ENCODE measurements at places on chromosomes 16 and 17.

DNA sequence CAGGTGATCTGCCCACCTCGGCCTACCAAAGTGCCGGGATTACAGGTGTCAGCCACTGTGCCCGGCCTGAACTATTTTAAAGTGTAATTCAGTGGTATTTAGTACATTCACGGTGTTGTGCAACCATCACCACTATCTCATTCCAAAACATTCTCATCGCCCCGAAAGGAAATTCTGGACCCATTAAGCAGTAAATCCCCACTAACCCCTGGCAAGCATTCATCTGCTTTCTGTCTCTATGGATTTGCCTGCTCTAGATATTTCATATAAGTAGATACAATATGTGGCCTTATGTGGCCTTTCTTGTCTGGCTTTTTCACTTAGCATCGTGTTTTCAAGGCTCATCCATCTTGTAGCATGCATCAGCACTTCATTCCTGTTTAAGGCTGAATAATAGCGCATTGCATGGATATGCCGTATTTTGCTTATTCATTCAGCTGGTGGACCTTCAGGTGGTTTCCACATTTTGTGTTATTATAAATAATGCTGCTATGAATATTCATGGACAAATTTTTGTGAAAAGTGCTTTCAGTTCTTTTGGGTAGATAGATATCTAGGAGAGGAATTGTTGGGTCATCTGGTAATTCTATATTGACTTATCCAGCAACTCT is 8.4 kb upstream of the HERPUD1 start:
- DNase-seq = no peak

DNA sequence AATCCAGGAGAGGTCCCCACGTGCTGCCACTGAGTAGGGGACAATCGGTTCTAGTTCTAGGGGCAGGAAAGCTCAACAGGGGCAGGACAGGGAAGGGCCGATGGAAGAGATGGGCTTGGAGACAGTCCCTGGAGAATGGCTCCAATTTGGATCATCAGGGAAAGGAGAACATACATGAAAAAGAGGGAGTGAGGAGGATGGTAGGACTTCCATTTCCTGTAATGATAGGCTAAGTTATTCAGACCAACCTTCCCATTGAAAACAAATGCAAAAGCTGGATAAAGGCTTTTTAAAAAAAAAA is 20.4 kb upstream of the GPATCH8 start:
- no peak for DNase-seq

DNA sequence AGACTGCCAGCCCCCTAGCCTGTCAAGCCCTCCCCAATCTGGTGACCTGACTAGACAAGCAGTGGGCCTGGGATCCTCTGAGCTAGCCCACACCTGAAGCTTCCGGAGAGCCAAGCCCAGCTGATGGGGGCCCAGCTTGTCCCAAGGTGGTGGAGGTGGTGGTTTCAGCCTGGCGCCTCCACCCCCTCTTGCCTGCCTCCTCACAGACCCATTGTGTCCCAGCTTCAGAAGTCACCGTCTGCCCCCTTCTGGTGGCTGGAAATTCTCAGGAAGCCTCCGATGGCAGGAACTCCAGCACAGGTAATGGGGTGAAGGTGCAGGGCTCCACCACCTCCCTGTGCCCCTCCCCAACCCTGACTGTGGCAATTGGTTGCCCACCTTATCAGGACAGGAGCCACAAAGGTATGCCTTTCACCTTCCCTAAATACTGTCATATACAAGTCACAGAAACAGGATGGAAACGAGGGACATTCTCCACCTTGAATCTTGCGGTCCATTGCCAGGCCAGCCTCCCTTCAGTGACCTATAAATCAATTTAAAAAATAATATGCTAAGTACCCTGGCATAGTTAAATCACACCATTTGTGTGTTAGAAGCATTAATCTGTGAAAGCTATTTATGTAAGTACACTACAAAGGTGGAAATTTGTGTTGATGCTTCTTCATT is 66.0 kb upstream of the ZNF423 start:
- peak; percentile 44 for DNase-seq

GRCh38 chr17:57782647-57783337 is 37.7 kb upstream of the CCDC182 start:
- DNase-seq = no peak

GRCh38 chr16:17026600-17027242 is 444.0 kb downstream of the XYLT1 start:
- DNase-seq = no peak

DNA sequence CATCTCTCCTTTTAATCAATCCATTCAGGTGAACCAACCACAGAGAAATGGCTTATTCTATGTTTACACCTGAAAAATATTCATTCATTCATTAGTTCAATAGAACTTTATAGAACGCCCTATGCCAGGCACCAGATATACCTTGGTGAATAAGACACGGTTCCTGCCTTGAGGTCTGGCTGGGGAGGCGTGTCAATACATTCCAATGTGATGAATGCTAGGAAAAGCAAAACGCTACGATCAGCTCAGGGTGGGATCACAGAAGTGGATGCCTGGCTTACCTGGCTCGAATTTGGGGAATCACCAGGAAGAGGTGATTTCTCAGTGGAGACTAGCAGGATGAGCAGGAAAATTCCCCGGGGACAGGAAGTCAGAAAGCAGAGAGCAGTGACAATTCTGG is 17.5 kb upstream of the WFIKKN2 start:
- DNase-seq = no peak

DNA sequence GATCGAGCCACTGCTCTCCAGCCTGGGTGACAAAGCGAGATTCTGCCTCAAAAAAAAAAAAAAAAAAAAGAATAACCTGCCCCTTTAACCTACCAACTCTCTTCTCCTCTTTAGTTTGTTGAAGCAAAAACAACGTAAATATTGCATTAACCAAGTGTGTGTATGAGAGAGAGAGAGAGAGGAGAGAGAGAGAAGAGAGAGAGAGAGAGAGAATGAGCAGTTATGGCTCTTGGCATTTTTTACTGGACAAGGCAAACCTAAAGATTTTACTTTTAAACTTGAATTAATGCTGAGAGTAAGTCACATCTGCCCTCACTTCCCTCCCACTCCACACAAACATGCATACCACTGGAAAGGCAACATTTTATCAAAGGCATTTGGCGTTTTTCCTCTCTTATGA is 3.0 kb upstream of the SLFN5 start:
- DNase-seq = no peak

DNA sequence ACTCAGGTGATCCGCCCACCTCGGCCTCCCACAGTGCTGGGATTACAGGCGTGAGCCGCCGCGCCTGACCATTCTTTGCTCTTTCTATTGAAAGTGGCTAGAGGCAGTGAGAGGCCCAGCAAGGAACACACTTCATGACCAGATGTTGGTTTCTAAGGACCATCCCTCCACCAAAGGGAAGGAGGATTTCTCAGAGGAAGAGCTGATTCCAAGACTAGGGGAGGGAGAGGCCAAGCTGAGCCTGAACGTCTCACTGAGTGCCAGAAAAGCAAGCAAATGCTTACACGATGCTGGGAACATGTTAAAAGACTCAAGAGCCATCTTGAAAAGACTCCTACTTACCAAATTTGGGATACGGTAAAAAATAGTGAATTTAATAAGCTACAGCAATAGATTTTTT is 79.2 kb downstream of the MRM3 start:
- DNase-seq = no peak

Measured in left ventricle myocardium inferior (tissue), 1 donor.